Activated CD4-positive, alpha-beta T cell treated with anti-CD3 and anti-CD28 coated beads, Interleukin-10, Interleukin-2, amounts not matched to agents 100 ng/mL and 50 ng/mL, durations not matched to agents 16 hours and 8 hours (primary cell): ENCODE measurements at places on chromosomes 7 and 10.

- no peak for DNase-seq
Measured at GRCh38 chr7:37421861-37422500, 26.7 kb downstream of the ELMO1 start.

DNA sequence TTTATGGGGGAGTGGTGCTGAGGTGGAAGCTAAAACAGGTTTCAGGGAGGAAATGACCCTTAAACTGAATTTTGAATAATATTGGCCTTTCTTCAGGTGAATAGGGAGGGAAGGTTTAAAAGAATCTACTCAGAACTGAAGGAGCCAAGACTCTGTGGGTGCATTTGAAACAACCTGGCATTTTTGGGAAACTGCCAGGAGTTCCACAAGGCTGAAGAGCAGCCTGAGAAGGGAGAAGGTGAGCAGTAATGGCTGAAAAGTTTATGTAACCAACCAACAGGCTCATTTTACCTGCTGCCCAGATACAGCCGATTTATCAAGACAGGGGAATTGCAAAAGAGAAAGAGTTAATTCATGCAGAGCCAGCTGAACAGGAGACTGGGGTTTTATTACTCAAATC, 4.0 kb upstream of the PANK1 start:
- DNase-seq: no peak

DNA sequence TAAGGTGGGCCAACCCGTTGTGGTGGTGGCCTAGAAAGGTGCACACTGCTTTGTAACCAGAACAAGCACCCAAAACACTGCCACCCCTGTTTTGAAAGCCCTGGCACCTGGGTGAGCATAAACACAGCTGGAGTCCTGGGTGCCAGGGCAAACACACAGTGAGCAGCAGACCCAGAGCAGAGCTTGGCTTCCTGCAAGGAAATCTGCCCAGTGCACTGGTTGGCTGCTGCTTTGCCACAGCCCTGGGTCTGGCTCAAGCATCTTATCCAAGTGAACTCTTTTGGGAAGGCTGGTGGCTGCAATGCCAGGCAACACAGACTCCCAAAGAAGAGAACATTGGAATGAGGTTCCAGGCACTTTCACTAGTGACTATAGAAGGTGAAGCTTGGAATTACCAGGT, 145.5 kb upstream of the PDE1C start:
- no peak for DNase-seq

- DNase-seq: no peak
Measured at GRCh38 chr7:40694026-40694809, 559.4 kb downstream of the SUGCT start.

DNA sequence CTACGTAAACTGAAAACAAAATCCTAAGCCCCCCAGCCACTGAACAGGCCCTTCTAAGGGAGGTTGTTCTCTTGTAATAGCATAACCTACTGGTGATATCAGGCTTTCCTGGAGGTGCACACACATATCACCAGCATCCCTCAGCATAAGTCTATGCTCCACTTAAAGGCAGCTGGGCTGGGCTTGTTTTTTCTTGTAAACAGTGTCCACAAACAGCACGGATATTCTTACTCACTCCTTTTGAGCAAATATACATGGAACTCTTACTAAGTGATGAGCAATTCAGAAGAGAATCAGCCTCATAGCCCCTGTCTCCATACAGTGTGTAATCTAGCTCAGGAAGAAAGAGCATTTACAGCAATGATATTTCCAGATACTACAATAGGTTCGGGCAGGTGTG, 2.4 kb downstream of the LRIT1 start:
- no peak for DNase-seq

GRCh38 chr7:12637819-12638592, 49.4 kb upstream of the ARL4A start:
- no peak for DNase-seq

- no peak for DNase-seq
Measured at GRCh38 chr10:127888521-127889312, 4.0 kb downstream of the CLRN3 start.

- DNase-seq: peak; percentile 91
Measured at GRCh38 chr10:35195361-35196306, 69.0 kb downstream of the CREM start.
